HL-60 (cell line): ENCODE measurements at places on chromosomes 6 and 20.

GRCh38 chr20:48681201-48681872 is 146.5 kb downstream of the PREX1 start:
- DNase-seq, result no peak

- DNase-seq, result no peak
These were observed 263.5 kb downstream of the TFAP2A start for GRCh38 chr6:10151144-10151915.

GRCh38 chr20:51014797-51015722 is 7.8 kb downstream of the KCNG1 start:
- peak; percentile 15 for DNase-seq

DNA sequence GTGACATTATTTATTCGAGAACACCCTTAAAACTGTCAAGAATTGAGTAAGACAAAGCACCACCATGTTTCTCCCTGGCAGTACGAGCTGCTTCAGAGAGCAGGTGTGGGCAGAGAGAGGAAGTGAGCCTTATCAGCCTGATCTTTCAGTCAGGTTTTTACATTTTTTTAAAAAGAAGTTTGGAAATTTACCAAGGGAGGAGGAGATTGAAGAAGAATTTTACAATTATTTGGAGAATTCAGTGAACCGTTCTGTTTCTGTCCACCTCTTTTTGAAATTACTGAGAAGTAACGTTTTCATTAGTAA is 75.5 kb downstream of the ZDHHC14 start:
- peak; percentile 60 for DNase-seq

DNA sequence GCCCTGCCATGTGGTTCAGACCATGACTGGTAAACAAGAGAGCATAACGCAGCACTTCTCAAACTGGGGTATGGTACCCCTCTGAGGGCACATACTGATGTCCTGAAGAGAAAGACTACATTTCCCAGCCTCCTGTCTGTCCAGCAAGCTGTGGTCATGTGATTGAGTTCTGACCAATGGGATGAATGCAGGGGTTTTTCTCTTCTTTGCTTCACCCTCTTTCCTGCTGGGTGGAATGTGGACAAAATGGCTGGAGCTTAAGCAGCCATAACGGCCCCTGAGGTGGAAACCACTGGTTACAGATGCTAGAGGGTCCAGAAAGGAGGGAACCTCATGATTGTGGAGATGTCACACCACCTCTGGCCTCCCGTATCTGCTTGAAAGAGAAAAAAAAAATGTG is 19.4 kb upstream of the KCNB1 start:
- DNase-seq, result no peak

DNA sequence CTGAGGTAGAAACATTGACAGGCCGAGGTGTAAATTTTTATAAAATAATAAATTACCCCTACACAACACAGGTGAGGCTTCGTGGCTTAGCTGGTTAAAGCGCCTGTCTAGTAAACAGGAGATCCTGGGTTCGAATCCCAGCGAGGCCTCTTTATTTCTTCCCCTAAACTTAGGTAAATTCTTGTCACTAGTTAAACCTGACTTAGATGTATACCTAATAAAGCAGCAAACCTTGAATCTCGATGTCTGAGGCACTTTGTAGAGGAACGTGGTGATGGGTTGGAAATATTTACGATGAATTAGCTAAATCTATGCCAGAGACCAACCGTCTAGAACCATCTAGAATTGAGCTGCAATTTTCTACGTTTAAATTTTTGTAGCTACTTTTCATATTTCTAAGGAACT is 185.6 kb downstream of the OR2B2 start:
- DNase-seq, result no peak

GRCh38 chr6:18362058-18362561 is 25.0 kb upstream of the RNF144B start:
- DNase-seq, result no peak

GRCh38 chr6:41014780-41015179 is 24.2 kb downstream of the UNC5CL start:
- DNase-seq, result no peak

DNA sequence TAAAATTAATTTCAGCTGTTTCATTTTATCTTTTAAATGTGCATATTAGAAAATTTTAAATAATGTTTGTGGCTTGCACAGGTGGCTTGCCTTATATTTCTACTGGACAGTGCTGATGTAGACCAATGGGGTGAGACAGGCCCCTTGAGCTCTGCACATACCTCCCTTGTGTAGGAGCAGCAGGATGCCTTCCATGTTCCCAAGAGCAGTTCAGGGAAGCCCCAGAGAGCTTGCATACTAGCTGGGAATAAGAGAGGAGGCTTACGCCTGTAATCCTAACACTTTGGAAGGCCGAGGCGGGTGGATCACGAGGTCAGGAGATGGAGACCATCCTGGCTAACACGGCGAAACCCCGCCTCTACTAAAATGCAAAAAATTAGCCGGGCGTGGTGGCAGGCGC is 61.4 kb downstream of the RFPL4B start:
- DNase-seq, result no peak
